ENCODE measurements at places on chromosomes 7 and 10.

DNA sequence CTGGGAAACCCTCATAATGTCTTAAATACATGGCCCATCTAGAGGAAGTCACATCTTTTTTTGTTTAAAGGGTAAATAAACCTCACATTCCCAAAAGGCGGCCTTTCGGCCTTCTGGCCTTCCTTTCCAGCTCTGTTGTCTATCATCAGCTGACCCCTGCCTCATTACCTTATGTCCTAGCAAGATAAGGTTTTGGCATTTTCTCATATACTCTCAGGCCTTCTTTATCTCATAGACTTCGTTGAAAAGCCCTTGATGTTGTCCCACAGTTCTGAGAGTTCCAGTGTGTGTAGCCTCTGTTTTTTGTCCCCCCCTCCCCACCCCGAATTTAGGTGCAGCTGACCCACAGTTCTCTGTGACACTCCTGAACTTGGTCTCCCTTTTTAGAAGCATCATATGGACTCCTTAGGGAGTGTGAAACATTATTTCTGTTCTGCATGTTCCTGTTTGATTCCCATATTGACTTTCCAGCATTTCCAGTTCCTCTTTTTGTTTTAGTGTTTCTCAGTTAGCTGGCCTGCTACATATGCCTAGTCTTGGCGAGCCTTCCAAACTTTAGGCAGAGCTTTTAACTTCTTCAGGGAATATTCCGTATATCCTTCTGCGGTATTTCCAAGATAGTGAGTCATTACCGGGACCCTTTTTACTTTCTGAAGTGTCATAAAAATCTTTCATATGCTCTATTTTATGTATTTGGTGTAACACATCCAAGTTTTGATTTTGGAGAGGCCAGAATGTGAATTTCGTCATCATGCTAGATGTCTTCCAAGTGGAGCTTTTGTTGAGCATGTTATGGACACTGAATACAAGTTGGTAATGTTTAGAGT is 138.5 kb downstream of the LRRC4 start:
- no peak for DNase-seq

GRCh38 chr7:23532490-23533237 is 883 bp upstream of the TRA2A start:
- DNase-seq: no peak

DNA sequence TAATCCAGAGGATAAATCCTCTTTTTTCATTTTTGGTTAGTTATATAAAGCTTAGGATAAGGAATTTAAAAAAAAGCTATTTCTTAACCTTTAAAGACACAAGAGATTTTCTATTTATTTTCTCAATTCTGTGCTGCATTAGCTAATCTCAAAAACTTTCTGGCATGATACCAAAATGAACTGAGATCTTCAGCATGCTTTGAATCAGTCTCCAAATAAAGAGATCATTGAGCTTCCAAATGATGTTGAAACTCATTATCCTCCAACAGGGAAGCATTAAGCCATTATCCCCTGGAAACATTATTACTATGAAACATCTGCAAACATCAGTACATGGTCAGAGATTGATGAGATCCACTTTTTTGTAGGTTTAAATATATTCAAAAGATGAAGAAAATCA is 350.3 kb upstream of the TEX47 start:
- no peak for DNase-seq

GRCh38 chr7:75628055-75628454 is 110.7 kb downstream of the HIP1 start:
- no peak for DNase-seq

GRCh38 chr10:78754269-78755062 is 314.3 kb upstream of the ZMIZ1 start:
- DNase-seq: no peak

GRCh38 chr10:69201045-69201444 is 19.1 kb upstream of the HKDC1 start:
- DNase-seq: no peak

DNA sequence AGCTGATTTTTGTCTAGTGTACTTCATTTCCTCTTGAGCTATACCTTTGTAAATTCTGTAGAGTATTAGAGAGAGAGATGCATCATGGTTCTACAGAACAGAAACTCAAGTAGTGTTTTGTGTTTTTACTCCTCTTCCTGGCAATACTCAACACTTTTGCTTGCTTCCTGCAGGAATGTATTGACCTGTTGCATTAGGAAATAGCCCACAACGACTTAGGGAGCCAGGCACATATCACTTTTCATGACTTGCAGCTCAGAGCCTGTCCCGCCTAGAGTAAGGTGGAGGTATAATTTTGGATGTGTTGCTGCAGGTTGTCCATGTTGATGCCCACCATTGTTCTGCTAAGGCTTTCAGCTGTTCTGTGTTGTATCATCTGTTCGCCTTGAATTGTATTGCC is 216.3 kb downstream of the SDK1 start:
- DNase-seq: no peak

DNA sequence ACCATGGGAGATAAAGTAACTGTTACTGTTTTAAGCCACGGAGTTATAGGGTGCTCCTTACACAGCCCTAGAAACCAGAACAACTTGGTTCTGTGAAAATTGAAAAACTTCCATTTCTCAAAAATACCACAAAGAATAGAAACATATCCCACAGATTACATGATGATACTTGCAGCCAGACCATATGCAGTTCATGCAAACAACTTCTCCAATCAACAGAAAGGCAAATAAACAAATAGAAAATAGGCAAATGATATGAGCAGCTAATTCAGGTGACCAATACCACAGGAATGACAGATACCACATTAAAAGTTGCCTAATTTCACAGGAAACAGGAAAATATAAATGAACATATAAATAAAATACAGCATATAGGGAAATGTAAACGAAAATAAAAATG is 297.5 kb downstream of the HTR7 start:
- DNase-seq: no peak

DNA sequence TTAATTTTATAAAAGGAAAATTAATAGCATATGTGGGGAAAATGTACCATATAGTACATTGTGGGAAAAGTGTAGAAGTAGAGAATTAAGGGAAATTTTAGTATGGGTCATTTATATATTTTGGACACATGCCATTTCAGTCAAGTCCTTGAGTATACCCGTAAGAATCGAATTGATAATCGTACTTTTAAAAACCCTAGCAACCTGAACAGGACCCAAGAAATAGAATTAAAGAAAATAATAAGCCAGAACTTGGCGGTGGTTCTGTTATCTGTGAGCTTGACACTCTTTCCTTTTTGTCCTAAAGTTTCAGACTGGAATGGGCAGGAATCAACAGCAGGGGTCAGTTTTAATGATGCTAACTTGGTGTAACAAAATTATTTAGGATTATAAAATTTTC is 221.0 kb downstream of the CDK14 start:
- no peak for DNase-seq

- no peak for DNase-seq
Observed at GRCh38 chr10:56632537-56632936, 271.5 kb upstream of the ZWINT start.

DNA sequence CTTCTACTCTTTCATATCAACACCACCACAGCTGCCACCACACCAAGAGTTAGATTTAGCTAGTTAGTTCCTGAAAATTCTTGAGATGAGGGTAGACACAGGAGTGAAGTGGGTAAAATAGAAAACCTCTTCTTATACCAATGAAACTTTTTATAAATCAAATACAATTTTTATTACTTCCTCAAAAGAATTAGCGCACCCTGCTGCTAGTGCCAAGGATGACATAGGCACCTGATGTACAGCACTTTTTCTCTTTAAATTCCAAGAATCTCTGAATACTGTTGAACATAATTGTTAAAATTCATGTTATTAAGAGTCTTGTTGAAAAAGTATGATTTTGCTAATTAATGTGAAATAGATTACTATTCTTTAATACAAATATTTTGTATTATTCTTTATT is 11.4 kb downstream of the ZWINT start:
- no peak for DNase-seq

DNA sequence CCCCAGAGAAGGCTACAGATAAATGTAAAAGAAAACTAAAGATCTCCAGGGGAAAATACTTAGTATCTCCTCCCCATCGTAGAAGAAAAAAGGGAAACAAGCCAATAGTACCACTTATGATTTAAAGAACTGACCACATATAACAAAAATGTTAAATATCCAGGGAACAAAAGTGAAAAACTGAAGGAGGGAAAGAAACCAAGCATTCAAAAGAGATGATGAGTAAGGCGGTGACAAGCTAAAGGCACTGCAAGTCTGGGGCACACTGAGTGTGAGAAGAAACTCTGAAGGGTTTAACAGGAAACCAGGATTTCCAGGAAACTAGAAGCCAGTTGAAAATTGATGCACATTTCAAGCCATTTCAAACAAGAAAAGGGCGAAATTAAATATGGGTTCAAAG is 226.3 kb downstream of the AHR start:
- DNase-seq: no peak

- DNase-seq: no peak
Observed at GRCh38 chr7:35267411-35267810, 13.5 kb upstream of the TBX20 start.

GRCh38 chr10:87622314-87623004 is 37.2 kb upstream of the PAPSS2 start:
- no peak for DNase-seq

- no peak for DNase-seq
Observed at GRCh38 chr10:18195060-18195799, 55.0 kb downstream of the CACNB2 start.

- DNase-seq: no peak
Observed at GRCh38 chr10:109997233-109997632, 10.6 kb upstream of the ADD3 start.

- no peak for DNase-seq
Observed at GRCh38 chr10:33799281-33799943, 464.9 kb upstream of the NRP1 start.

DNA sequence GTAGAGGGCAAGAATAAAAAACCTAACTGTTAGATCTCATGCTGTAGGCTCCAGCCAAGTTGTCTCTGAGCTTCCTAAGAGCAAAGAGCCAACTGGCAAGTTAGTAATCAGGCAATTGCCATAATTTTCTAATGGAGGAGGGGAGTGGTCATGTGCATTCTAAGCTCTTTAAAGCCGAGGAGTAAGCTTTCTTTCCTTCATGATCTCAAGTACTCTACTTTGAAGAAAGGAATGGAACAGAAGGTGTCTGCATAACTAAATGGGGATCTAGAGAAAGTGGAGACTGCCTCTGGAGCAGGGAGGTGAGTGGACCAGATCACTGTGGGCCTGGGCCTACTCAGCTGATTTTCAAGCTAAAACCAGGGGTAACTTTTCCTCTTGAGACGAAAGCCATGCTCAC is 37.7 kb upstream of the TOMM7 start:
- no peak for DNase-seq

GRCh38 chr7:5445981-5446594 is 22.5 kb upstream of the TNRC18 start:
- no peak for DNase-seq

DNA sequence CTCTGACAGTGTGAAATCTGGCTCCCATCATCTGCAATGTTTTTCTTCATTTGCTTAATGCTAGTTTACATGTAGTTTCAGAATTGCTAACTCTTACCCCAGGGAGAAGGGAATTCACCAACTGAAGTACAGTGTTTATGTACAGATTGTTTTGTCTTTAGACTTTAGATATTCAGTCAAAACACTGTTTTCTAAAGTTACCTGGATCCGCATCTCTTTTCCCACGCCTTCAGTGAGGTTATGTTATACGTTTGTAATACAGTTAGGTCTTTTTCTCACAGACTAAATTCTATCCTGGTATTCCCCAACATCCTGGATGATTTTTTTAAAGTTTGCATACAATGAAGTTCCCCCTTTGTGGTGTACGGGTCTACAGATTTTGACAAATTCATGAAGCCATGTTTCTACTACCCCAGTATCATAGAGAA is 3.2 kb upstream of the LYZL1 start:
- DNase-seq: no peak

- no peak for DNase-seq
Observed at GRCh38 chr7:107105591-107106245, 61.2 kb downstream of the PRKAR2B start.

- DNase-seq: no peak
Observed at GRCh38 chr7:128755819-128756476, 16.8 kb downstream of the CALU start.

DNA sequence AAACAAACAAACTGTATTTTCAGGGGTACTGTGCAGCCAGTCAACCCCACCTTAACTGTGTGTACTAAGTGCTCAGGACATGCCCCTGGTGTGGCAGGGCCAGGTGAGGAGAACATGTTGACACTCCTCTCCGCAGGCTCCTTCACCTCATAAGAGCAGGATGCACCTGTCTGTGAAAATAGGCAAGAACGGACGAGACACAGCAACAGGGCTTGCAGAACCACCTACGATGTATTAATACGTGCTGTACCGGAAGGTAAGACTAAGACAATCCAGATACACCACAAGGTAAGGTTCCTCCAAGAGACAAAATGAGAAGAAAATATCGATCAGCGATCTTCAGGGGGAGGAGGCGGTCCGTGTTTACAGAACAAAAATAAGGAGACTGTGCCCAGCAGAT is 65.8 kb upstream of the CAMK2B start:
- DNase-seq: no peak

DNA sequence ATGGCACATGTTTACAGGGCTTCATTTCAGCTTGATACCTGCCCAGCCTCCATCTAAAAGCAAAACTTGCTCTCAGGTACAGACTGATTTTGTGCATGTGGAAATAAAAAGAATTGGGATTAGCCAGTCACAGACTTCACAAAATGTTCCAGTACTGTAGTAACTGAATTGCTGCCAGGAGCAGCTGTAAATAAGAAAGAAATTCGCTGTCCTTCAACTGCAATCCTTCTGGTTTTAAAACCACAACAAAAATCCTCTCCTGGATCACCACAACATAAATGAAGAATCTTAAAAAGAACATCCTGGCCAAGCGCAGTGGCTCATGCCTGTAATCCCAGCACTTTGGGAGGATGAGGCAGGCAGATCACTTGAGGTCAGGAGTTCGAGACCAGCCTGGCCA is 3.9 kb upstream of the MIOS start:
- no peak for DNase-seq

- no peak for DNase-seq
Observed at GRCh38 chr7:138917771-138918170, 63.4 kb downstream of the KIAA1549 start.

DNA sequence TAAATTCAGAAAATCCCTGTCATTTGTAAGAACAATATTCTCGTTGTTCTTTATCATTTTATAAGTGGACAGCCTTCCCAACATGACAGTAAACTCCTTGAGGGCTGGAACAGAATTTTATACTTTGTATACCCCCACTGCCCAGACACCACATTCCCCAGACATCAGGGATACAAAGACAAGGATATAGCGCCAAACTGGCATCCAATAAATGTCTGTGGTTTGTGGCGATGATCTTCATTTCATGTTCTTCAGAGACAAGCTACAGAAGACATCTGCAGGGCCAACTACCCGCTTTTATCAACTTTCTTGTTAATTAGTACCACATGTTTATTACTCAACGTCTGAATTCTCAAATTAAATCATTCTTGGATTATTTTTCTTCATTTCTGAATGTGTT is 155.9 kb downstream of the ATE1 start:
- DNase-seq: no peak

GRCh38 chr10:132858121-132859081 is 72.5 kb upstream of the NKX6-2 start:
- DNase-seq: no peak

Measured in BE2C (cell line).